ENCODE measurements at places on chromosomes 16 and 17.
A peak's percentile ranks its signal among the peaks of the same experiment; 100 is the strongest.

DNA sequence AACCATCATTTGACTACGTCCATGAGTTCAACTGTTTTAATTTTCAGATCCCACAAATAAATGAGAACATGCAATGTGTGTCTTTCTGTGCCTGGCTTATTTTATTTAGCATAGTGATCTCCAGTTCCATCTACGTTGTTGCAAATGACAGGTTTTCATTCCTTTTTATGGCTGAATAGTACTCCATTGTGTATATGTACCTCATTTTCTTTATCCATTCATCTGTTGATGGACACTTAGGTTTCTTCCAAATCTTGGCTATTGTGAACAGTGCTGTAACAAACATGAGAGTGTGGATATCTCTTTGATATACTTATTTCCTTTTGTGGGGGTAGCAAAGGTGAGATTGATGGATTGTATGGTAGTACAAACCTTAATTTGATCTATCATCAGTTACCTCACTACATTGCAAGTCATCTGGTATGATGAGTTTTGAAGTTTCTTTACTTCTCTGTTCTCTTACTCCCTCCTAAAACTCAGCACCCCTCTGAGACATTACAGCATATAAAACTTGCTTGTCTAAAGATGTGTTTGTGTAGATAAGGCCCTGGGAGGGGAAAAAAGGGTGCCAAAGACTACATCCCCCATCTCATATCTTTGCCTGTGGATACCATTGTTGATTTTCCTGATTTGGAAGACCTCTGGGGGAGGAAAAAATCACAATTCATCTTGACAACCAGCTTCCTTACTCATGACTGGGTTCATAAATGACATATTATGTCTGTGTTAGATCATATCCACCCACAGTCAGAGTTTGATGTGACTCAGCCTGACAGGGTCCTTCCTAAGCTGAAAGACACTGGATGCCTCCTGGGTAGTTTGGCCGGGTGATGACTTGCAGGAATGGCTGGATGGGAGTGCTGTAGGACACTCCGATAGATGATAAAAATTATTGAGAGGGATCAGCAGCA is 47.6 kb downstream of the ABCA9 start:
- peak; percentile 75 for DNase-seq

GRCh38 chr17:7313088-7313889 is 1.9 kb downstream of the GPS2 start:
- no peak for DNase-seq

GRCh38 chr17:7745748-7746470 is 28.4 kb downstream of the DNAH2 start:
- peak; percentile 82 for DNase-seq

GRCh38 chr17:77622647-77623046 is 335.9 kb upstream of the TNRC6C start:
- DNase-seq: no peak

- DNase-seq: no peak
Measured at GRCh38 chr16:4419402-4419959, 3.1 kb upstream of the CORO7 start.

- no peak for DNase-seq
Measured at GRCh38 chr17:1976000-1976682, 49.0 kb downstream of the RTN4RL1 start.

GRCh38 chr17:51046514-51047384 is 73.9 kb downstream of the SPAG9 start:
- peak; percentile 96 for DNase-seq

Measured in astrocyte of the spinal cord (primary cell).